Stimulated activated CD4-positive, alpha-beta T cell treated with anti-CD3 and anti-CD28 coated beads, Interleukin-12 subunit alpha, Interleukin-12 subunit beta, amount 100 ng/mL, for 4 hours (primary cell): ENCODE measurements at places on chromosomes 16 and 17.

DNA sequence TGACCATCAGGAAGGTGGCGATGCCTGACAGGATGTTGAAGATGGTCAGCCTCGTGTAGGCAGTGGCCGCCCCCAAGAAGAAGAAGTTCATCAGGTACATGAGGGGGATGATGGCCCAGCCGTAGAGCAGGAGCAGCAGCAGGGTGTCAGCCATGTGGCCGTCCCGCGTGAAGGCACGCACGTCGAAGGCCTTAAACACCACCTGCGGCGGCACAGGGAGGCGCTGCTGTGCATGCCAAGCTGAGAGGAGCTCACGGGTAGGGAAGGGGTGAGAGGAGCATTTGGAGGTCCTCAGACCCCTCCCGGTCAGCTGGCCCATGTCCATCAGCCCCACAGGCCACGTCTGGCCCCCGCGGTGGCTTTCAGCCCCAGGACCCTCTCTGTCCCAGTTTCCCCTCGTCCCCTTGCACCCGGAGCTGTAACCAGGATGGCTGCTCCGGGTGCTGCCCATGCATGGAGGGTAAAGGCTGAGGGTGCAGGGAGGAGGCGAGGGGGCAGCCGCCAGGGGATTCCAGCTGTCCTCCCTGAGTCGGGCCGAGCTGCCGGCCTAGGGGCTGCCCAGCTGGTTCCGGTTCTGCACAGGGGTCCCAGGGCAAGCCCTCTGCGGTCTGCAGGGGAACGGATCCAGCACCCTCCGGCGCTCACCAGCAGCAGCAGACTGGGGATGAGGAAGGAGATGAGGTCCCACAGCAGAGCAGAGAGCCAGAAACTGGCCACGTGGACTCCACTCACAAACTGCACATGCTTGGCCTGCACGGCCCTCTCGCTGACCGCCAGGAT lies 17.1 kb upstream of the RNPS1 start:
- no peak for DNase-seq

GRCh38 chr17:79933863-79934652 lies 94.8 kb upstream of the CBX4 start:
- DNase-seq: no peak

GRCh38 chr17:10088444-10088843 lies 110.0 kb downstream of the GAS7 start:
- DNase-seq: no peak

GRCh38 chr17:50217591-50217990 lies 16.2 kb upstream of the COL1A1 start:
- DNase-seq: no peak

GRCh38 chr16:5738586-5738985 lies 641.0 kb upstream of the EEF2KMT start:
- no peak for DNase-seq

GRCh38 chr16:57594531-57595031 lies 33.8 kb upstream of the ADGRG1 start:
- DNase-seq: no peak

DNA sequence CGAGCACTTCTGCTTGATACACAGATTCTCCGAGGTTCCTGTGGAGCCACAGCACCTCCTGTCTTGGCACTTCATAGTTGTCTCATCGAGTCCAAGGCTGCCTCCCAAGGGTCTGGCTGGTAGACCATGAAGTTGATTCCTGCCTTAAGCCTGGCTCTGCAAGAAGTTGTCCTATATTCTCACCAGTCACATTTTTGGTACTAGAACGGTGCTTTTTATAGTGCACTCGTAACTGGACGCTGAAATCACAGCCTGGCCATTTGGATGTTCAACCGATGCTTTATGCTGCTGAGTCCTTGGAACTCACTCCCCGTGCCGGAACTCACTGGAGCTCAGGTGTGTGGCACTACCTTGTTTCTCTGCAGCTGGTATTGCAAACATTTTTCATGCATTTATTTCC lies 35.6 kb downstream of the RMI2 start:
- no peak for DNase-seq

GRCh38 chr17:57256708-57257112 lies 387 bp downstream of the MSI2 start:
- peak; percentile 42 for DNase-seq

- no peak for DNase-seq
Observed at GRCh38 chr16:15509593-15510535, 75.5 kb downstream of the BMERB1 start.

DNA sequence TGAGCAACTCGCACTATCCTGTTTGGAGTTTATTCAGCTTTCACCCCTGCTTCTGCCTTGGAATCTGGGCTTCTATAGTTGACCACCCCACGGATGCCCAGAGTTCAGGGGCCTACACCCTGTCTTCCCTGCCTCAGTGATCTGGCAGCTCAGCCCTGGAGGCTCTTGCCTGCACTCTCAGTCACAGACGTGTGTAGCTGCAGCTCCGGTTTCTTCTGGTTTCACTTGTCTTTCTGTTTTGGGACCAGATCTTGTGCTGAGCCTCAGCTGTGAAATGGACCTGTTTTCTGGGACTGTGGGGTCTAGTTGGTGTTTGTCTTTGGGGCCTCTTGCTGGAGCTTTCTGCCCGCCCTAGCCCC lies 5.8 kb downstream of the GPT2 start:
- no peak for DNase-seq

GRCh38 chr17:63930951-63931575 lies 1.1 kb downstream of the CD79B start:
- peak; percentile 55 for DNase-seq

GRCh38 chr17:32142857-32143526 lies 690 bp downstream of the RHOT1 start:
- DNase-seq: peak; percentile 8

DNA sequence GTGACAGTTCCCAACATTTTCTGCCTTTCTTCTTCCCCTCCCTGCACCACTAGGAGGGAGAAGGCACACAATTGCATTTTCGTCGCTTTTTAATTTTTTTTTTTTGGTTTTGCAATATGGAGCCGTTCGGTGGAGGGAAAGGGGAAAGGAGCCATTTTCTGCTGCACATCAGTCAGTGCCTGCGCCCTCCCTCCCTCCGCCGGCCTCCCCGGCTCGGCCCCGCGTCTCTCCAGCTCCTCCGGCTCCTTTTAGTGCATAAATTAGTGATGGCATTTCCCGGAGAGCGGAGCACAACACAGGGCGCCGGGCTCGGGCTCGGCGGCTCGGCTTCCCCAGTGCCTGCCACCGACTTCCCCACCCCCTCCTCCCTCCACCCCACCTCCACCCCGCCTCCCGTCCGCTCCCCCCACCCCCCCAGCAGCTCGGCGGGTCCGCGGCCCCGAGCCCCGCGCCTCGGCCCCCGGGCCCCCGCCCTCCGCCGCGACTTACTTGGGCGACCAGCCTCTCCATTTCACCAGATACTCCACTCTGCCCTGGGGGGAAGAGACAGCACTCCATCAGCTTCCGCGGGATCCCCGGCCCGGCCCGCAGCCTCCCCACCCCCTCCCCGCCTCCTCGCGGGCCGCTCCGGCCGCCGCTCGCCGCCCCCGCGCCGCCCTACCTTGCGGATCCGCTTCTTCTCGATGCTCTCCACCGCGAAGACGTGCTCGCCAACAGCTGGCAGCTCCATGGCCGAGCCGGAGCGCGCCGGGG lies 542 bp downstream of the CBX4 start:
- DNase-seq: peak; percentile 43

GRCh38 chr17:13415871-13416416 lies 185.8 kb downstream of the HS3ST3A1 start:
- DNase-seq: no peak

- no peak for DNase-seq
Observed at GRCh38 chr16:30478766-30479478, 6.4 kb downstream of the ITGAL start.

DNA sequence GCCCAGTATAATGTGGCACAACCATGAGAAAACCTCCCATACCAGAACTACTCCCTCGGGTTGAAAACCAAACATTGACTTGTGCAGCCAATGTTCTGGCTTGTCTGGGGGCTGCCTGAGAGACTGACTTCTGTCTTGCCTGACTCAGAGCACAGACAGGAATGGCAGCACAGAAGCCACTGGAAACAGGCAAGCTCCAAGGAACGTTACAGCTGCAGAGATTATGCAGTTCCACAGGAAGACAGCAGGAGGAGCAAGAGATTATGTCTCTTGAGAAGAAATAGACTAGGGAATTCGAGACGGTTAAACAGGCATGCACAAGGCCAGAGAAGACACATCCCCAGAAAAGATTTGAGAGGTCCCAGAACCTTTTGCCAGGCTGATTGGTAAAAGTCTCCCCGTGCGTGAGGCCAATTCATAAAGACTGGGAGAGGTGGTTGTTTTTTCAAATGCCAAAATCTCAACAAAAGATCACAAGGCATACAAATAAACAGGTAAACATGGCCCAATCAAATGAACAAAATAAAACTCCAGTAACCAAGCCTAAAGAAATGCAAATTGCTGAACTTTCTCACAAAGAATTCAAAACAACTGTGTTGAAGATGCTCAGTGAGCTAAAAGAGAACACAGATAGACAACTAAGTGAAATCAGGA lies 90.6 kb upstream of the CDH5 start:
- no peak for DNase-seq

DNA sequence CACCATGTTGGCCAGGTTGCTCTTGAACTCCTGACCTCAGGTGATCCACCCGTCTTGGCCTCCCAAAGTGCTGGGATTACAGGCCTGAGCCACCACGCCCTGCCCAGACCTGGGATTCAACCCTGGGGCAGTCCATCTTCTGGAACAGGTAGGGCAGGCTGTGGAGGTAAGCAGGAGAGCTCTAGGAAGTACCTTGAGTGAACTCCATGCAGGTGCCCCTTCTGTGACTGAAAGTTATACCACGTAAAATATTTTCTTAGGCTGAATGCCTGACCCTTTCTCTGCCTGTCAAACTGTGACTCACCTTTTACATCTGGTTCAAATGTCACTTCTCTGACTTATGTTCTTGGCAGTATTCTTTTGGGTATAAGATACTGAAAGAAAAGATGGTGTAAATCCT lies 86.7 kb upstream of the ELAC2 start:
- DNase-seq: no peak

- no peak for DNase-seq
Observed at GRCh38 chr17:67742025-67742424, 24.3 kb downstream of the NOL11 start.

DNA sequence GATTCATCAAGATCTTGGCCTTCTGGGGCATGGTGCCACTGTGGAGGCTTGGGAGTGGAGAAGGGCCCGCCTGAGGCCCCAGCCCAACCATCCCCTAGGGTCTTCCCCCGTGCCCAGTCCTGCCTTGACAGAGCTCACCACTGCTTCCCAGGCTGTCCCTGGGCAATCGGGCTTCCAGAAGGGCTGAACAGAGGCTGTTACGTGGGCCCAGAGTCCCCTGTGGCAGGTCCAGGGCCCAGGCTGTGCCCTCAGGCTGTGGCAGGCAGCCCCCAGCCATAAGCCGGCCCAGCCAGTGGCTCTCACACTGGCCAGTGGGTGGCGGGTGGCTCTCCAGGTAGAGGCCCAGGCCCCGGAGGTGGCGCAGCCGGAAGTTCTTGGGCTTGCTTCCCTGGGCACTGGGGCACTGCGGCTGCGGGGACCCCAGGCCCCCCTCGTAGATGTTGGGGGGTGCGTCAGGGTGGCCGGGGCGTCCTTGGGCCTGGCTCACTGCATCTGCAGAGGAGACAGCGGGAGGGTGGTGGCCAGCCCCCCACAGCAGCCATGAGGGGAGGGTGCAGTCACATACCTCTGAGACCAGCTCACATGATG lies 809 bp downstream of the C16orf90 start:
- no peak for DNase-seq

DNA sequence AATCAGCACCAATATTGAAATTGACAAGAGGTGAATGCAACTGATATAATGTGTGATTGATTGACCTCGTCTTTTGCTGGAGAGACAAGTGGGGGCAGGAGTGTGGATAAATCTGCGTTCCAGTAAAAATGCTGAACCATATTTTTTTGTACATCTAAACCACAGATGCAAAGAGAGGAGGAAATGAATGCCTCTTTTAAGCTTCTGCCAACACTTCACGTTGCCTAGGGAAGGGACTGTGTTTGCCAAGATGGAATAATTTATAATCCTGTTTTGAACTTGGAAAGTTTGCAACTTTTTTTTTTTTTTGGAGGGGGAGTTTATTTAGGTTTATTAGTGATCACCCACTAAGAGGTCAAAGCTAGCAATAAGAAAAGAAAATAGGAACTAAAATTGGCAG lies 288.2 kb upstream of the EEF2KMT start:
- no peak for DNase-seq

- DNase-seq: no peak
Observed at GRCh38 chr16:17058471-17058870, 412.3 kb downstream of the XYLT1 start.

DNA sequence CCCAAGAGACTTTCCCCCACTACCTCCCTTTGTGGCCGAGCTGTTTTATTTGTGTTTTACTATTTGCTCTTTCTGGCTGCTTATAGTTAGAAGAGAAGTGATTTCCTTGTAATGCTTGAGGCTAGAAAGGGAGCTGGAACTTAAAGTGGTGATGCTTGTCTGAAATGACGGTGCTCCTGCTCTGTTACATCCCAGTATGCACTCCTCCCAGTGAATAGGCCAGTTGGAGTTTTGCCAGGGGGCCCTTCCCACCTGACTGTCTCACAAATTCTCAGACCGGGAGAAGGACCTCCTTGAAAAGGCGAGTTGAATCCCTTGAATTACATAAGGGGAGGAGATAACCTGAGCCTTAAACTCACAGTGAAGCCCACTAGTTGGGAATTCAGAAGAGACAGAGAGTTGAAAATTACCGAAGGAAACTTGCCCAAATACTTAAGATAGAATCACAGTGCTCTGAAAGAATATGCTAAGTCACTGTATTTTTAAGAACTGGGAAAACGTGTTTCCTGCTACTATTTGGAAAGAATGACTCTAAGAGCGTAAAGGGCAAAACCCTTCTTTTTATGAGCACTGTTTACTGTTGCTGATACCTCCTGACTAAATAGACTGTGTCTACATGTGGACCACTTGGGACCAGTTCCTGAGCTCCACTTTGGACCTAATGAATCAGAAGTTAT lies 84.7 kb upstream of the CLEC3A start:
- DNase-seq: no peak

DNA sequence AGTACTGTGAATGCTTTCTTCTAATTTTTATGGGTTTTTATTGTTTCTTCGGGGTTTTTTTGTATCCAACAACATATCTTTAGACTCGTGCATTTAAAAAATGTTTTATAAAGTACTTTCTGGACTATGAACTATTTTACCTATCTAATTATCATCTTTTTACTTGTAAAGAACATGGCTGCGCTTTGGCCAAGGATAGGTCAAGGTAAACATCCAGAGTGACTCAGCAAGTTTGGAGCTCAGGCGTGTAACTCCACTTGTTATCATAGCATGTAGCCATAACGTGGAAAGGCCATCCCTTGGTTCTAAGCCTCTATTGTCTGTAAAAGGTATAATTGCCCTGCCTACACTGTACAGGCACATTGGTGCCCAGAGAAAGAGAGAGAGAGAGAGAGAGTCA lies 818.0 kb upstream of the GOT2 start:
- no peak for DNase-seq

DNA sequence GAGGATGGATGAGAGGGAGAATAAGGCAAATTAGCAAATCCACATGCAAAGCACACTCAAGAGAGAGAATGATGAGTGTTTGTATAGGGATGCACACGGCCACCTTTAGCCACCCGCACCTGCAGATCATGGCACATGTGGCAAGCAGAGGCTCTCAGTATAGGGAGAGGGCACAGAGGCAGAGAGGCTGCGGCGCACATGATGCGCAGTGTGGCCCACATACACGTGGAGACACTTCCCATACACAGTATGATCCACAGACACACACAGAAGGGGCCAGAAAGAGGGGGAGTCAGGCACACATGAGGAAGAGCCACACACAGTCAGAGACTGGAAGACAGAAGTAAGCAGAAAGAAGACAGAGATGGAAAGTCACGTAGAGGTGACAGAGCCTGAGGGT lies 6.5 kb upstream of the CHD3 start:
- no peak for DNase-seq
